ENCODE measurements at places on chromosomes 4 and X.

GRCh38 chr4:22780317-22780716 is 87.6 kb downstream of the GBA3 start:
- no peak for DNase-seq

DNA sequence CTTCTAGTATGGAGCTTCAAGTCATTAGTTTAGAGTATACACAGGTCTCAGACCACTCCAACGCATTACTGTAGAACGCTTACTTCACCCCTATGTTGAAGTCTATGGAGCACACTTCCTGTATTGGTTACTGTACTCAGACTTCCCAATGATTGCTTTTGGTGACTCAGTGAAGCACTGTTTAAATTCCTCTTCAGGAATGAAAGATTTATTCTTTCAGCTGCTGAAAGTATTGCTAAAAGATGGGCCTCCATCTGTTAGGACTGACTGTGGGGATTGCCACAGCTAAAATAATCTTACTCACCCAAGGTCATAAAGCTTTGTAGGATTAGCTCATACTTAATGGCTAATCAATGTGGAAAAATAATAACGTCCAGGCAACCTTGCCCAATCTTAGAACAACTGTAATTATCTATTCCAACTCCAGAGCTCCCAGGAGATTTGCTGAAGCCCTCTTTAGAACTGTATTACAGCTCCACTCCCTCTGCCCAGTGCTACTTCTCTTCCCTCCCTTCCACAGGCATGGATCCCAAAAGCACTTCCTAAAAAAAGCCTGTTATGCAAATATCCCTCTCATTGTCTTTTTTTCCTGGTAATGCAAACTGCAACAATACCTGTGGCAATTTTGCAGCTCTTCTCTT is 281.9 kb upstream of the HS3ST1 start:
- DNase-seq = no peak

DNA sequence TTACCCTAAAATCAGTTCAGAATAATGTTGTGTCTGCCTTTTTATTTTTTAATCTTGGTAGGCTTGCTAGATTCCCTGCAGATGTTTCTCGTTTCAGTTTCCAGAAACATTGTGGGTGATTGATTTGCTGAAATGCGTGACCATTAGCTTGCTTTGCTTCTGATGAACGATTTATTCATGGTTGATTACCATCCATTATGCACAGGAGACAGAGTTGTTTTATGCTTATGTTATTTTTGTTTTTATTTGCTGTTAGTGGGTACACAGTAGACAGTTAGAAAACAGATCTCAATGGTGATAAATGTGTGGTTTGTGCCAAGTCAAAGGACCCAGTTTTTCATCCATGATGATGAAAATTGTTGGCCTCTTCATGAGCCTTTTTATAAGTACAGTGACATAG is 455.6 kb upstream of the BOD1L1 start:
- DNase-seq = no peak

DNA sequence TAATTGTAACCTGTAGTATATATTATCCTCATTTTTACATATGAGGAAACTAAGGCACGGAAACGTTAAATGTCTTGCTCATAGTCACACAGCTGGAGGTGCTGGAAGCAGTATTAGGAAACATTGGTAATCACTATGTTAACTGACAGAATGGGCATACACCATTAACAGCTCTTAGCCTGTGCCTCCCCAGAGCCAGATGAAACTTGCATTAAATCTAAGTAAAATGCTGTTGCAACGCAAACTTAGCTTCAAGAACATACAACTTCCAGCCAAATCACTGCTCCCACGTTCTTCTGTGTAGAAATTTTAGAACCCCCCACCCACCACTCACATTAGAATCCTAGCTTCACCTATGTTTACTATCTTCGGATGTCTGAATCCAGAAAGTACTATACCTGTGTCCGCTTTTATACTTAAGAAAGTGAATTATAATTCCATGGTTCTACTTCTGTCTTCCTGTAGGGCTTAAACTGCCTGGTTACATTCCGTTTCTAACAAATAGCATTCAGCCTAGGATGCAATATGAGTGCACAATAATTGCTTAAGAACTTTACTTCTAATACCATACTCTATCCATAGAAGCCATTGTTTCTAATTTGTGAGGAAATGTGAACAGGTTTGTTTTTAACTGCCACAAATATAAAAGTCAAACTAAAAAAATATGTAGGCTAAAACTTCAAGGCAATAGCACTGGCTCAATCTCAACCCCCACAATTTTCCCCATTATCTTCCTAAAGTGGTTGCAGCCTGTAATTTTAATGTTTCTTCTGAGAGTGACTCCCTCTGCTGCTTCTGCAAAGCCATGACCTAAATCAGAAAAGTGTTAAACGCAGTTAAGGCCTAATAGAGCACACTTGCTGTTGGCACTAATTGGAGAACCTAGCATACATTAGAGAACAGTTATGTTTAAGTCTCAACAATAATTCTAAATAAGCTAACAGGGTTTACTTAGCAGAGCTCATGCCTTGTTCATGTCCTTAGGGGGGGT is 4.4 kb downstream of the UNC5C start:
- no peak for DNase-seq

GRCh38 chr4:119209077-119209476 is 3.4 kb upstream of the USP53 start:
- DNase-seq = no peak

DNA sequence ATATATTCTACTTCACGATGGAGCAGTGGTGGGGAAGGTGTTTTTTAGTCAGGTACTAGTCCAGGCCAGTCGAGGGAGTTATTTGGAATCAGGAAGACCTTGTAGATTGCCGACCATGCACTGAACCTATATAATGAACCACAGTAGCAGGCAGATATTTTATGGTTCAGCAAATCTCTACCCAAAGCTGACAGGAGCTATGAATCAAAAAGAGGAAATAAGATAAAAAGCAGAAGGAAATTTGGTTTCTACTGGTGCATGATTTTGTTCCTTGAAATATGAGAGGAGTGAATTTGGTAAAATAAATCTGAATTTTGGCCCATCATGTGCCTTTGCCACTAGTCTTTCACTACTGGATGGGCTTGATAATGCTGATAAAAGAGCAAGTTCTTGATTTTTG is 924.3 kb upstream of the DIAPH2 start:
- DNase-seq = no peak

- DNase-seq = no peak
Observed at GRCh38 chr4:158997660-158998349, 105.1 kb upstream of the RAPGEF2 start.

GRCh38 chr4:2125023-2125422 is 65.9 kb downstream of the NAT8L start:
- DNase-seq = no peak

GRCh38 chr4:188396037-188396436 is 256.8 kb downstream of the TRIML1 start:
- no peak for DNase-seq

DNA sequence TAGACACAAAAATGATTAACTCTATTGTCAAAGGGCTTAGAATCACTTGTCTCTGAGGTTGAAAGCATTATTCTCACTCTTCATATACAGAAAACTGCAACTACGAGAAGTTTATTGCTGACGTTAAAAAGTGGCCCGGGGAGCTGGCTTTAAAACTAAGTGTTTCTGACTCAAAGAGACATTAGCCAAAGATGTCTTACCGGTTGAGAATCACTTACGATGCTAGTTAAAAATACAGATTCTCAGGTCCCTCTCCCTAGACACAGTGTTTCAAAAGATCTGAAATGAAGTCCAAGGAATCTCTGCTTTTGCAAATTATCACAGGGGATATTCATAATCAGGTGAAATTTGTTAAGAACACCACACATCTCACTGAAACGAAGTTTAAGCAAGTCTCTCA is 1.2 kb downstream of the GNPDA2 start:
- DNase-seq = no peak

DNA sequence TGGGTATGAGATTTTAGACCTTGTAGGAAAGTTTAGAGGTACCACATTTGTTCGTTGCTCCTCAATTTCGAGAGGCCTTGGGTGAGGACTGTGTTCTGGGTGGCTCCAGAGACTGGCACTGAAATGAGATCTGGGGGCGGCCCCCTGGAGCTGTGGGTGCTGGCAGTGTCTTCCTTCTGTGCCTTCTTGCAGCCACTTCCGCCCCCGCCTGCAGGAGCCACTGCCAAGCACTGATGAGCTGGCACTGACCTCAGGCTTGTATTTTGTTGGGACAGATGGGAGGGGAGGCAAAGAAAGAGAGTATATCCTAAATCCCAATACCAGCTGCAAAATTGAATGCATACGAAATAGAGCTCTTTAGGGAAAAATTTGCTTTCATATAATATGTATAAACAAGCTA is 64.5 kb upstream of the CLDN34 start:
- DNase-seq = no peak

DNA sequence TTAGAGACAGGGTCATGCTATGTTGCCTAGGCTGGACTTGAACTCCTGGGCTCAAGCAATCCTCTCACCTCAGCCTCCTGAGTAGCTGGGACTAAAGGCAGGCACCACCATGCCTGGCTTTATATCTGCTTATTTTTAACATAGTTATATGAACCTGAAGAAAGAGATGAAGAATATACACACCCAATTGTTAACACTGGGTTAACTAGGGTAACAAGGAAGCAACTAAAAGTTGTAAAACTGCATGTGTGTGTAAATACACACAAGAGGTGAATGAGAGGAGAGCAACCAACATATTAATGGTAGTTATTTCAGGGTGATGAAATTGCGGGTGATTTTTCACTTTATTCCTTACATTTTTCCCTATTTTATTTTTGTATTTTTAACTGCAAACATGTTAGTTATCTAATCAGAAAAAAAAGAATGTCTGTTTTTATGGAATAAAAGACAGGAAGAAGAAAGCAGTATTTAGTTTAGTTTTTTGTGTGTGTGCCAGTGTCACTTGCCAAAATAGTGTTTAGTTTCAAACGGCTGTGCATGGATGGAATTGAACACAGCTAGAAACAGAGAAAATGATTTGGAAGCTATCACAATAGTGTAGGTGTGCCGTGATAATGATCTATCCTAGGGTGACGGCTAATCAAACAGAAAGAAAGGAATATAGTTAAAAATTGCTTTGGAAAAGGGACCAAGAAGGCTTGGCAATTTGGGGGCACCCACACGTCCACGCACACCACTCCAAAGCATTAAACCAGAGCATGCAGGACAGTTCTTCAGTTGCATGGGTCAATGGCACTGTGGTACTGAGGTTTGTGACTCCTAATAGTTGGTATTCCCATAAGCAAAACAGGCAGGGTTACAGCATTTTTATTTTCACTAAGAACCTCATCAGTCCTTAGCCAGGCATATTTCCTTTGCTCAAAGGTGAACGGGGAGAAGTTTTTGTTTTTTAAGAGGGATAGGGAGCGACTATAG is 89.1 kb upstream of the KLHL13 start:
- DNase-seq = no peak

DNA sequence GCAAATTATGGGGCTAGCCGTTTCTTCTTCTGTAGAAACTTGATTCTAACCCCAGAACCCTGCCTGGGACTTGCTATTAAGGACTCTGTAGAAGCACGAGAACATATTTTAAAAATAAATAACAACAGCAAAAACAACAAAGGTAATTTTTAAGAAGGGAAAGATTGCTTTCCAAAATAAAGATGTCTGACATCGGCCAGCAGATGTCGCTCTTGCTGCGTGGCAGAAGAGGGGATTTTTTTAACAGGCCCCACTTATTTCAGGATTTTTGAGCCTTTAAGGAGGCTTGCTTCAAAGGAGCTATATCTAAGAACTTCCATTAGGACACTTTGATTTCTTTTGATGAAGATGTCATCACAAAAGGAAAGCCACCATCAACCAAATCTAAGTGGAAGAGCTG is 62.8 kb upstream of the EGFL6 start:
- no peak for DNase-seq

DNA sequence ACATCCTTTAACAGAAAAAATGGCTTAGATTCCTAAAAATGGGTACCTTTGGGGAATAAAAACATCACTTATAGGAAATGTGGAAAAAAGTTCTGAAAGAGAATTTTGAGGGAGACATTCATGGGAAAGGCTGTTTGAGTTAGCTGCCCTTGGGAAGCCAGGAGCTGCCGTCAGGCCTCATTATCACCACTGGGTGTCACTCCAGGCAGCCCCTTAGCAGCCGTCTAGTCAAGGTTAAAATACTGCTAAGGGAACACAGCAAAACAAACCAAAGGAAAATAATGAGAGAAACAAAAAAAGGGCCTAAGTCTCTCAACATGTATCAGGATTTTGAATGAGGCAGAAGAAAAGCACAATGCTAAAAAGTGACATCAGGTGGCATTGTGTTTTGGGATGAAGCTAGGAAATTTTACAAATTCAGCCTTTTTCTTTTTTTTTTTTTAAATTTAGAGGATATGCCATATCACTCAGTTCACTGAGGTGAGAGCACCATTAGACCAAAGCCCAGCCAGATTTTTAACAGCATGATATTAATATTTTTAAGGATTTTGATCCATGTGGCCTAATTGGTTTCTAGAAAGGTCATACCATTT is 235.3 kb downstream of the GPAT3 start:
- DNase-seq = no peak

GRCh38 chr4:150018257-150018656 is 60.0 kb upstream of the DCLK2 start:
- DNase-seq = no peak

DNA sequence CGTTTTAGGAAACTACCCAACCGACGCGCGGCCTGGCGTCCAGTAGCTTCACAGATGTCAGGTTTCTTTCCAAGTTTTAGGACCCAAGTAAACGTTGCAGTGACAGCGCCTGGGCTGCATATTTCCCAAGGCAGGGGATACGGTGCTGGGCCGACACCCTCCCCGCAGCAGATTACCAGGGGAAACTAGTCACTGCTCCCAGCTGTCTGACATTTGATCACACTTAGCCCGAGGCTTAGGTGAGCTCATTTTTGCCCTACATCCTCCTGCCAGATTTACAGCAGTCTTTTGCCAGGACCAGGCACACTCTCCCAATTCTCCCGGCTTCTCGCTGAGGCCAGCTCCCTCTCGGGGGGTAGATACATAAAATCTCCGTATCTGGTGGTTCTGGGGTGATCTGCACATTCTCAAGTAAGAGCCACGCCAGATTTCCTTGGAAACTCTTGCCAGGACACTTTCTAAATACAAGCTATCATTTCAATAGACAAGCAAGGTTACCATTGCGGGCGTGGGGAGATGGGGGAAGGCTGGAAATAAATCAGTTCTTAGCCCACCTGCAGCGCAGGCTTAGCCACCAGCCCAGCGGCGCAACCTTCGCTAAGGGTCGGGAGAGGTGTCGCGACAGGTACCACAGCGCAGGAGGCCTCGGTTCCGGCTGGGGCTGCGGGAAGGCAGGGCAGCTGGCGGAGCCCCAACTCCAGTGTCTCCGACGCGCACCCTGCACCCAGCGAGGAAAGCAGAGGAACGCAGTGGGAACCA is 2.5 kb upstream of the SOX3 start:
- DNase-seq = no peak

Data from urinary bladder (tissue), 4 donors.